ENCODE measurements at places on chromosomes 1 and 21.

GRCh38 chr1:184212649-184213314, 161.3 kb downstream of the TSEN15 start:
- DNase-seq = no peak

GRCh38 chr1:76018045-76018444, 56.5 kb upstream of the ST6GALNAC3 start:
- DNase-seq = no peak

- DNase-seq = no peak
These were observed 395.7 kb downstream of the KCNH1 start for GRCh38 chr1:210738256-210738655.

- DNase-seq = no peak
These were observed 143.3 kb upstream of the GJB5 start for GRCh38 chr1:34611571-34611970.

- no peak for DNase-seq
These were observed 64.6 kb downstream of the RUNX1 start for GRCh38 chr21:34984356-34985058.

GRCh38 chr1:200153277-200154055, 126.0 kb downstream of the NR5A2 start:
- no peak for DNase-seq

GRCh38 chr1:82346141-82346540, 545.4 kb downstream of the ADGRL2 start:
- no peak for DNase-seq

- no peak for DNase-seq
These were observed 1.7 kb downstream of the COP1 start for GRCh38 chr1:176205332-176205914.

- no peak for DNase-seq
These were observed 1.2 kb downstream of the ADAMTS4 start for GRCh38 chr1:161197560-161198193.
